A549 treated with Mapracorat at 1 μM for 4 hours (cell line): ENCODE measurements at places on chromosomes 12 and 14. TPM values are rescaled to one million over a fixed set of nuclear protein-coding genes. Genes with fewer than 3 reads are reported as not detected.

Gene SLCO1B1
- total RNA-seq: 0.34 to 0.65 TPM (median 0.39 TPM) in 5 replicates

Gene SMCO2
- 0.17 to 0.69 TPM (median 0.26 TPM) in 3 of 5 replicates, not detected in the others for total RNA-seq

Gene SLC17A8
- 0.03 TPM in 1 of 5 replicates, not detected in the others for total RNA-seq

Gene AGAP2
- 0.08 to 0.23 TPM (median 0.14 TPM) in 5 replicates for total RNA-seq

Gene CLIP1
- total RNA-seq: 31.5 to 40.8 TPM (median 36.6 TPM) in 5 replicates

Gene TSPAN9
- total RNA-seq: 35.2 to 58.1 TPM (median 50.5 TPM) in 5 replicates

Gene IL22
- total RNA-seq: not detected in 5 replicates

Gene FSCB
- not detected in 5 replicates for total RNA-seq

Gene KIF5A
- 0.13 to 0.29 TPM (median 0.20 TPM) in 5 replicates for total RNA-seq

Gene RAPGEF3
- total RNA-seq: 0.40 to 0.65 TPM (median 0.45 TPM) in 5 replicates

Gene STAB2
- not detected in 5 replicates for total RNA-seq

Gene SP7
- 0.09 TPM in 1 of 5 replicates, not detected in the others for total RNA-seq

Gene KCNMB4
- total RNA-seq: 0.18 to 0.52 TPM (median 0.26 TPM) in 5 replicates

Gene AQP5
- not detected in 5 replicates for total RNA-seq

Gene ERP27
- not detected in 5 replicates for total RNA-seq

Gene DBX2
- not detected in 5 replicates for total RNA-seq

Gene CFAP54
- 0.59 to 1.6 TPM (median 1.4 TPM) in 5 replicates for total RNA-seq

Gene IFNG
- total RNA-seq: not detected in 5 replicates

Gene TMEM63C
- total RNA-seq: 2.6 to 4.5 TPM (median 3.6 TPM) in 5 replicates

Gene PMEL
- total RNA-seq: 1.1 to 1.5 TPM (median 1.1 TPM) in 5 replicates

Gene TMEM52B
- 0.09 to 0.33 TPM (median 0.29 TPM) in 3 of 5 replicates, not detected in the others for total RNA-seq

Gene FAM186B
- 0.07 to 0.23 TPM (median 0.15 TPM) in 5 replicates for total RNA-seq

Gene ZBTB39
- 4.4 to 6.0 TPM (median 5.4 TPM) in 5 replicates for total RNA-seq

Gene TSHR
- total RNA-seq: not detected in 5 replicates

Gene KLRC3
- 0.18 to 0.53 TPM (median 0.24 TPM) in 4 of 5 replicates, not detected in the other for total RNA-seq

Gene SYNE2
- 9.9 to 12.6 TPM (median 10.6 TPM) in 5 replicates for total RNA-seq

Gene IL31
- total RNA-seq: not detected in 5 replicates

Gene PRPF40B
- 4.5 to 7.4 TPM (median 6.5 TPM) in 5 replicates for total RNA-seq
